HS-27A (cell line): ENCODE measurements at places on chromosomes 12 and 14.

DNA sequence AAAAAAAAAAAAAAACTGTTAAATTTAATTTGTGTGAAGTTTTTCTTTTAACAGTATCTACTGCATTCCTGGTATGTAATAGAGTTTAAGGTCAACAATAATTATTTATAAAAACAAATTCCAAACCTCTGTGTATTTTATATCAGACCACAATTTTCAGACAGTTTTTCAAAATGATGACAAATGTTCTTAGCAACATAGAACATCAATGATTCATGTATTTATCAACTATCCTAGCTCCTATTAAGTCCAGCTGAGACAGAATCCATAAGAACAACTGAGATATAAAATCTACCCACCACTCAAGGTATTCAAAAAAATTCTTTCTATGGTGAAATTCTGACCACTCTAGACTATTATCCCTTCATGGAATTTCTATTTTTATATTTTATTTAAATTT lies 144.5 kb downstream of the EPS8 start:
- DNase-seq, result no peak

- DNase-seq, result no peak
Measured at GRCh38 chr14:75277008-75277814, 1.4 kb upstream of the FOS start.

DNA sequence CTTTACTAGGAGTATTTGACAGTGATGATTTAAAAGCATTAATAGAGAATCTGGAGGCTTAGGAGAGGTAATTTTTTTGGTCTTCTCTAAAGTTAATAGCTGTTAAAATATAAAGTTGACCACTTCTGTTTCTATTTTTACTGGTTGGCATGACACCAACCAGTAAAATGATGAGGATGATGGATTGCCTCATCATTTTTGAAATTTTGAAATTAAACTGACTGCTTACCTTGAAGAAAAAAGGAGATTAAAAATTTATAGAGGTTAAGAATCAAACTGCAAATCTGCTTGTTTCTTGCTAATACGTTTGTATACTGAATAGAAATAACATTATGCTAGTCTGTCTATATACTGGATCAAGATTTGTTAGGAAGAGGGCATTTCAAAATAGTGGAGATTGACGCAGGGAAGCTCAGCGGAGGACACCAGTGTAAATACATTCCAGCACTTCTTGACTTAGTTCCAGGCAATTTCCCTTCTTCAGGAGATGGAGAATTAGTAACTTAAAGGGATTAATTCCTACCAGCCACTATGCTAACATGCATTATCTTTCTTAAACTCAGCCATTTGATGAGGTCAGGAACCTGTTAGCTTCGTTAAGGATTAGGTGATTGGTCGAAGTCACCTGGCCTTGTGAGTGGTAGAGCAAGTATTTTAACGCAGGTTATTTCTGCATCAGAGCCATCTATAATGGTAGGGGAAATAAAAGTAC lies 3.6 kb downstream of the EID3 start:
- DNase-seq, result no peak

DNA sequence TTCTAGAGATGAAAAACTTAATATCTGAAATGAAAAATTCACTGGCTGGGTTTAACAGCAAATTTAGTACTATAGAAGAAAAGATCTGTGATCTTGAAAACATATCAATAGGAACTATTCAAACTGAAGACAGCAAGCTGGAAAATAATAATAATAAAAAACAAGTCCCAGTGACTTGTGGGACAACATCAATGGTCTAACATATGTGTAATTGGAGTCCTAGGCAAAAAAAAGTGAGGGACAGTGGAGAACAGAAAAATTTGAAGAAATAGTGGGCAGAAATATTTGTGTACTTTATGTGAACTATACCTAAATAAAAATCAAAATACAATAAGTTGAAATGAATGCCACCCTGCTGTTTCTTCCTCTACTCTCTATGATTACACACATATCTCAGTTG lies 2.4 kb upstream of the SERPINA9 start:
- no peak for DNase-seq

GRCh38 chr14:89473569-89473968 lies 56.5 kb upstream of the FOXN3 start:
- no peak for DNase-seq

GRCh38 chr12:4679711-4680110 lies 30.8 kb downstream of the NDUFA9 start:
- no peak for DNase-seq

GRCh38 chr14:87457720-87458119 lies 535.3 kb downstream of the GALC start:
- DNase-seq, result no peak

DNA sequence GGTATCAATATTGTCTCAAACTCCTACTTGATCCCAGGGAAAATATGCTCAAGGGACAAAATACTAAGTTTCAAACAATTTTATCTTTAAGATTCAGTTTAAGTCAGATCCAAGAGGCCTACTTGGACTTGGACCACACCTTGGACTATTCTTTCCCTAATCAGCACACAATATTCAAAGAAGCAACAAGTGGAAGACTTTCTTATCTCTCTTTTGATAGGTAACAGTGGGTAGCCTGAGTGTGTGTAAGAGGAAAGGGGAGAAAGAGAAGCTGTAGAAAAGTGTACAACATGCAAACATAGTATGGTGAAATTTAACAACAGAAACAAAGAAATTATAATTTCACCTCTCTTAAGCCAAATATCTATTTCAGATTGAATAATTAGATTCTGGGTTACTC lies 6.5 kb downstream of the CERS5 start:
- no peak for DNase-seq

DNA sequence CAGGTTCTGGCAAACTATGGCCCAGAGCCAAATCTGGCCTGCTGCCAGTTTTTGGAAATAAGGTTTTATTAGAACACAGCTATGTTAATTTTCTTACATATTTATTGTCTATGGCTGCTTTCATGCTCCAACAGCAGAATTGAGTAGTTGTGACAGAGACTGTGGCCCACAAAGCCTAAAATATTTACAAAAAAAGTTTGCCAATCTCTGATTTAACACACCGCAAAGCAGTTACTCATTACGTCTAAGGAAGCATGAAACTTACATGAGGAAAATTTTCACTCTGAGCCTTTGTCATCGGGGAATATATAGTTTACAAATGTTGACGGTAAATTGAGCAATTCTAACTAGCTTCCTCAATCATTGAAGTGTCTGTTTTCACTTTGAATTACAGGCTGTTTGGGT lies 96.5 kb downstream of the UNC79 start:
- DNase-seq, result no peak

- DNase-seq, result no peak
Measured at GRCh38 chr14:75223664-75224154, 47.3 kb upstream of the TMED10 start.

GRCh38 chr12:91984556-91984955 lies 161.1 kb downstream of the BTG1 start:
- peak; percentile 27 for DNase-seq

GRCh38 chr14:34766060-34766459 lies 51.7 kb upstream of the CFL2 start:
- no peak for DNase-seq

DNA sequence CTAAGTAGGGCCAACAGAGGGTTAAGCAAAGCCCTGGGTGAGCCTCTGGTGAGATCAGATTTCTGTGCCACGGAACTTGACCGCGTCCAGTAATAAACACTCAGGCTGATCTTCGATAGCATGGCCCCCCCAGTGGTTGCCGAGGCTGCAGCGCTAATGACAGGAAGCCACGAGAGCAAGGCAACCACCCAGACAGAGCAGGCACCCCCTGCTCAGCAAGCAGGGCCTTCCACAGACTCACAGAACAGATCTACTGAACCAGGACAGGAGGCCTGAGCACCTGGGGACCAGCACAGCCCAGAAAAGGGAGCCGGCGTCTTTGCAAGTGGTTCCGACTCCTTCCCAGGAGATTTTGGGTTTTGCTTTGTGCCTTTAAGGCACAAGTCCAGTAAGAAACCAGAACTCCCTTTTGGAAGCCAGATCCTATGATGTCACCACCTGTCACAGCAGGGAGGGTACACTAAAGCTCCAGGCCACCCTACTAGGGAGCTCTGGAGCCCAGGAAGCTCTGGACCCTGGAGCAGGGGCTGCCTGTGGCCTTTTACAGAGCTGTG lies 42.3 kb downstream of the BCL11B start:
- no peak for DNase-seq

DNA sequence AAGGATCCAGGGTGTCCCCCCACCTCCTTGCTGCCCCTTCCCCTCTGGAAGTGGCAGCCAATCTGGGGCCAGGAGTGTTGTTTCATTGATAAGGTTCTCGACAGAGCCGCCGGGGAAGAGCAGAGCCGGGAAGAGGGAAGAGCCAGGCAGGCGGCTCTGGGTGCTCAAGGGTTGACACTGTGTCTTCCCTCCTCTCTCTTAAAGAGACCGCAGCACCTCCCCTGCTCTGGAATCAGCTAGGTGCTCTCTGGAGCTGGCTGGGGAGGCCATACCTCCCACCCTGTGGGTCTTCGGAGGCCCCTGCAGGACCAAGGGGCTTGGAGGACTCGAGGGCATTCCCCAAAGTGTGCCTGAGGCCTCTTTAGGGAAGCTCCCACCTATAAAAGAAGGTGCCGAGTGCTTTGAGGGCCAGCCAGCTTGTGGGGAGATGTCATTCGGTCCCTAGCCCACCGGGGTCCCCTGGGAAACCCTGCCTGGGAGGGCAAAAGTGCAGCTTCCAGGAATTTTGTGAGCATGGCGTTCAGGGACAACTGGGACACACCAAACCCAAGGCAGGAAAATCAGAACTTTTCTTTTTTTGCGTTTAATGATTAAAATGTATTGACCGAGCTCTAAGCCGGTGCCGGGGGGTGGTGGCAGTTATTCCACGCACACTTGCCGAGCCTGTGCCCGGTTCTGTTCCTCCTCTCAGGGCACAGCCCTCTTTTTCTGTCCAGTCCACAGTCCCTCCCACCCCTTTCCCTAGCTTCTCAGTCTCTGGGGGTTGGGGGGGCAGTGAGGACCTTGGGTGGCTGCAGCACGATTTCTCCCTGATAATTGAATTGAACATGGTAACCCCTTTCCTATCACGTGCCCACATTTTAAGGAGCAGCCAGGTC lies 3.0 kb downstream of the SETD1B start:
- DNase-seq, result no peak

DNA sequence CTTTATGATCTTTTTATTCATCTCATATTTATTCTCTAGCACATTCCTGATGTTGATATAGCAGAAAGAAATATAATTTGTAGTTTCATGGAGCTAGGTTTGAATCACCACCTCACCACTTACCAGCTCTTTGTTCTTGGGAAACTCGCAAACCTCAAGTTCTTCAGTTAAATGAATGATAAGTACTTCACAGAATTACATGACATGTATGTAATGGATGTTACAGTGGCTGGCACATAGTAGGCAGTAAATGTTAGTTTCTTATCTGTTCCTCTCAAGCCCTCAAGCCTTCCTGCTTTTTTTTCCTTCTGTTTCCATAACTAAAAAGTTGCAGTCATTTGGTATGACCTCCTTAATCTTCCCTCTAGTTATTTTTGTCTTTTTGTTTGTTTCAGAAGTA lies 54.9 kb downstream of the SPATS2 start:
- no peak for DNase-seq

DNA sequence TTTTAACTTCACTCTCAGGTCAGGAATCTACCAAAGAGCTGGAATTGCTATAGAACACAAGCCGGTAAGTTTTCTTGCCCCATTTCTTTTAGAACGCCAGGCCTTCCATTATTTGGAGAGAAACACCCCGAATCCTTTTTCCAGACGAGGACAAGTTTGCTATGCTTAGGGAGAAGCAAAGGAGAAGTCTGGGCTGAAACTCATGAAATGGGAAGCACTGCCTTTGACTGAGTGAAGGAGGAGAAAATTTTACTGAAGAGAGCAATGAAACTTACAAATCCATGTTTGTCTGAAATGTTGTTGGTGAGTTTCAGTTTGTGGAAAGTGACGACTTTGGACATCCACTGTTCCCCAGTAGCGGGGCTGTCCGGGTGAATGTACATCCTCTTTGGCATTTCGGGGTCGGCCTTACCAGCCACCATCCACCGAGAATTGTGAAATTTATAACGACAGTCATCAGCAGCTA lies 3.3 kb downstream of the TBX3 start:
- no peak for DNase-seq

DNA sequence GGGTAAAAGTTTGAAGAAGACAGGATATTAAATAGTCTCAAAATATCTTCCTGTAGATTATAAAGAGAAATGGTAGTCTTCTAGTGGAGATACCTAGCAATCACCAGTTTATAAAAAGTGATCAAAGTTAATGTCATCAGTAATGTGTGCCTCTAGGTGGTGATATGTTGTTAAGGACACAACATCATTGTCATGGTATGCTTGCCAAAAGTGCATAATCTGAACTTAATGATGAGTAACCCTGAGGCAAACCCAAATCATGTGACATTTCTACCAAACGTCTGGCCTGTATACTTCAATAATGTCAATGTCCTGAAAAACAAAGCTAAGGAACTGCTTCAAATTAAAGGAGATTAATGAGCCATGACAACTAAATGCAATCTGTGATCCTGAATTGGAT lies 214.7 kb downstream of the PHLDA1 start:
- peak; percentile 66 for DNase-seq

- no peak for DNase-seq
Measured at GRCh38 chr12:76634133-76634532, 74.6 kb upstream of the OSBPL8 start.

DNA sequence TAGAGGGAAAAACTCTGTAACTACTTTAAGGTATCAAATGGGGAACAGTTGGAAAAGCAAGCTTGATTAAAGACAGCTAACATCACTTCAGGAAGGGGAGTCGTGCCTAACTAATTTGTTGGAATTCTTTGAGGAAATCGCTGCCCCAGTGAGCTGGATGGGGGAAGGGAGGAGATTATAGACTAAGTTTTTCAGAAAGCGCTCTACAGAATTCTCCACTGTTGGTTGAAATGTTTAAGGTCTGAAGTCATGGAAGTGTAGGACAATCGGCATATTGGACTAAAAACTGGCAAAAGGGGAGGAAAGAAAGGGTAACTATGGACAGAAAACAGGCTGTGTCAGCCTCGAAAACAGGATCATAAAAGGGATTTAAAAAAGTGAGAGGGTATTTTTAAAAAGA lies 229.9 kb upstream of the HMGA2 start:
- no peak for DNase-seq

DNA sequence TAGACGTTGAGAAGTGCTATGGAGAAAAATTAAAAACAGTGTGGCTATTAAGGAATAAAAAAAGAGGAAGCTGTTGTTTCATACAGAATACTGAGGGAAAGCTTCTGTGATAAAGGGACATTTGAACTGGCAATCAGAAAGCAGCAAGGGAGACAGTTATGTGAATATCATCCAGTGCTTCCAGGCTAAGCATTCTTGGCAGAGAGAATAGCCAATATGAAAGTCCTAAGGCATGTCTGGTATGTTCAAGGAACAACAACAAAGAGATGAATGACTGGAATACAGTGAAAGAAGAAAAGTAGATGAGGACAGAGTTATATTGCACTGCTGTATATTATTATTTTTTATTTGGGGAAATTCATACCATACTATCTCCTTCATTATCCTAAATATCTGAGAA lies 23.9 kb downstream of the SCAF11 start:
- DNase-seq, result peak; percentile 42

- DNase-seq, result no peak
Measured at GRCh38 chr12:107501681-107502080, 183.9 kb upstream of the PWP1 start.
